ENCODE measurements at places on chromosomes 3 and 15.

DNA sequence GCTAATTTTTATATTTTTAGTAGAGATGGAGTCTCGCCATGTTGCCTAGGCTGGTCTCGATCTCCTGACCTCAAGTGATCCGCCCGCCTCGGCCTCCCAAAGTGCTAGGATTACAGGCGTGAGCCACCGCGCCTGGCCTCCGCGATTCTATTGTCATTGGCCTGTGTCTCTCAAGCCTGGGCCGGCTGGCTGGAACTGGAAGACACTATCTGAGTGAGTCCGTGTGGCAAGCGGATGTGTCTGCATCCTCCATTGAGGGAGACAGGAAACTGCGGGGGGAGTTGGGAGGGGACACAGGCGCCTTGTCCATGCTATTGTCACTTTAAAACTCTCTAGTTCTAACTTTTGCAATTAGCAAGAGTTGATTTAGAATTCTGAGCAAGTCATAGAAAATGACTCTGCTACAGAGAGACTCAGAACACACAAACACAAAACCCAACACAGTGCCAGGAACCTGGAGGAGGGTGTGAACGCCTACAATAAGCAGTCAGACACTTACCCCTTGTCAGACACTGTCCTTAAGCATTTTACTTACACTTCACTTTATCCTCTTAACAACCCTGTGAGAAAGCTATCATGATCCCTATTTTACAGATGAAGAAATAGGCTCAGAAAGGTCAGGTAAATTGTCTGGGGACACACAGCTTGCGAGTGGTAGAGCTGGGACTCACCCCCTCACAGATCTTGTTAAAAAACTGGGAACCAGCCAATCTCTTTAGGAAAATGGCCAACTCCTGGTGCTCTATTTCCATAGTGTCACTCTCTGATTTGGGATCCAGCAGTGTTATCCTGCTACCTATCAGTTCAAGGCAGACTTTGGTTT lies 38.7 kb downstream of the ANP32A start:
- no peak for DNase-seq

DNA sequence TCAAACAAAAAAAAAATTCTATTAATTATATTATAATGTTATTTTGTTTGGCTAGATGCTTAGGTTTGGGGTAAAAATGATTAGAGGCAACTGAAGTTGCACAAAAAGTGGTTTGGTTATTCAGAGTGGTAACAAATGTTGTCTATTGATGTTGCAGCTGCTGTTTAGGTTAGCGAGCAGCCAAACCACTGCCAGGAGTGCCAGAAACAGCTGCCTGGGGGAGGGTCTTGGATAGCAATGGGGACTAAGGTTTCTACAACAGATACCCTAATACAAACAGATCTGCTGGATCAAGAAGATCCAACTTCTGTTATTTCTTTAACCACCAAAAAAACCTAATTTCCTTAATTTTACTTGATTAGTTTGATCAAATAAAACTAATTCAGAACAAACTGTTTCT lies 26.6 kb downstream of the BTLA start:
- no peak for DNase-seq

GRCh38 chr3:114622001-114622400 lies 328.2 kb downstream of the TIGIT start:
- DNase-seq: no peak

DNA sequence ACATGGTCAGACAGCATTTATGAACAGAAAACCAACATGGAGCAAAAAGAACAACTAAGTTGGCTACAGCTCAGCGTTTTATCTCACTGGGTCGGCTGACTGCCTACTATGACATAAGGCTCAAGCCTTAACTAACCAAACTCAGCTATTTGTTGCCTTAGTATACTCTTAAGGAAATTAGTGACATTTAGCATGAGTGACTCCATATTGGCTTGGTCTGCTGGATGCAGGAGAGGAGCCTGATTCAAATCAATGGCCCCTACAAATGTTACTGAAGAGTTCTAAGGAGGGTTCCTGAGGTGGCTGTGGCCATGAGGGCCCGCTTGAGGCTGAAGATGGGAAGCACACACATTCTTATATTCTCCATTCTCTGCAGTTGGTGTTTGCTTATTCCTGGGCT lies 20.1 kb upstream of the ALDH1L1 start:
- no peak for DNase-seq

DNA sequence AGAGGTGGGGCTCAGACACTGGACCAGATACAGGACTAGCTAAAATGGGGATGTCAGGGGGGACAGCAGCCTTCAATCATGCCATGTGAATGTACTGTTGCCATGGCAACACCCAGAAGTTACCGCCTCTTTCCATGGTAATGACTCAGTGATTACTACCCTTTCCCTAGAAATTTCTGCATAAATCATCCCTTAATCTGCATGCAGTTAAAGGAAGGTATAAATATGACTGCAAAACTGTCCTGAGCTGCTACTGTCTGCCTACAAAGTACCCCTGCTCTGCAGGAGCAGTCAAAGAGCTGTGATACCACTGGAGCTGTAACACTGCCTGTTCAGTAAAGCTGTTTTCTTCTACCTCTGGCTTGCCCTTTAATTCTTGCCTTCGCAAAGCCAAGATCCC lies 168.2 kb downstream of the PEAK1 start:
- DNase-seq: no peak

DNA sequence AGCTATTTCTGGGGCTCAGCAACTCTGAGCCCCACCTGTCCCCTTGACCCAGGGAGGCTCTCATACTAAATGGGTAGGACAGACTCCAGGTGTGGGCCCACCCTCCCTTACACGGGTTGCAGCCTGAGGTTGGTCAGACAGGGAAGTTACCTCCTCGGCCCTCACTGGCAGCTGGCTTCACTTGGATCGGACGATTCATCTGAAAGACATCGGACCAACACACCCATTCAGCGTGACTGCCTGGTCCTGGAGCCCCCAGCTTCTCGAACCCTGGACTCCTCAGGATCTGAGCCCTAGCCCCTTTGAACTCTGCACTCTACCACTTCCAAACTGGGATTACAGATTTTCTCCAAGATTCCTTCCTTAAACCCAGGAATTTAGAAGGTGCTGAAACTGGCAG lies 15.4 kb downstream of the CELF6 start:
- DNase-seq: no peak

- no peak for DNase-seq
These were observed 28.6 kb downstream of the EHD4 start for GRCh38 chr15:41943543-41944312.

DNA sequence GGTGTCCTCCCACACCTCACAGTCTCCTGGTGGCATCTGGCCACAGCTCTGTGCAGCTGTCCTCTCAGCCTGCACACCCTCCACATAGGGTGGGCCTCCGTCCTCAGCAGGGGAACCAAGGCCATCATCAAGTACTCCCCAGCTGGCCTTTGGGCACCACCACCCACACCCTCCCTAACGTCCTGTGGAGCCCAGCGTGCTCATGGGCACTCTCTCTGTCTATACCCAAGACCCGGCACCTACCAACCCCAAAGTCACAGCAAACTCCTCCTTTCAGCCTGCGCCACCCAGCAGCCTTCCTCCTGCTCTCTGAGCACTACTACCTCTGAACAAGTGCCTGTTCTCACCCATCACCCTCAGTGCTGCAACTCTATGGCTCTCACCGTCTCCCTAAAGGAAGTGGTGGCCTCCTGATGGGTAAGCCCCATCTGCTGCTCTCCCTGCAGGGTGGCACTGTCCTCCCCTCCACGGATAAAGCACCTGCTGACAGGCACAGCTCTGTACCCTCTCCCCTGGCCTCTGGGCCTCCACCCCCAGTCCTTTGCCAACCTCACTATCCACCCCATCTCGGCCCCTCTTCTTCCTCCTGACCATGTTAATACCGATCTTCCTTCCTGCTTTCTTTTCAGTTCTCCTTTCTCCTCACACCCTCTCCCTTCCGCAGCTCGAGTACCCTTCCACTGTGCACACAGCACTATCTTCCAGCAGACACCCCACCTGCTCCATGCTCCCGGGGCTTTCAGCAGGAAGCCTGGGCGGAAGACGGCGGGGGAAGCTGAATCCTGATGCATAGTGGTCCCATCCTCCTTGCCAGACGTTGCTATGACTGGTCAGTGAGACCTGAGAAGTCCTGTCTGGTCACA lies 31.5 kb downstream of the SLC41A3 start:
- no peak for DNase-seq

DNA sequence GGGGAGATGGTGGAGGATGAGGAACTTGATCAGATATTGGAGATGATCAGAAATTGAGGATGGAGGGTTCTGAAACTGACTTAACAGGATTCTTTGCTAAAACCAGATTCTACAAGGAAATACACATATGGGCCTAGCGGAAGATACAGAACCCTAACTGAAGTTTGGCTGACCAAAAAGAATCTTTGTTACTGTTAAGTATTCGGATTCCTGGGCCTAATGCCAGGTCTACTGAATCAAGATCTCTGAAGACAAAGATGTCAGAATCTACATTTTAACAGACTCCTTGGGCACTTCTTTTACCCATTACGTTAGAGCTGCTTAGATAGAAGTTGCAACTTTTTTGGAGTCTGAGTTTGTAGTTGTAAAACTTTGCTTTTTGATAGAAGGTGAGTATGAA lies 137.7 kb downstream of the FNDC3B start:
- DNase-seq: no peak

- no peak for DNase-seq
These were observed 1303.3 kb downstream of the OTOL1 start for GRCh38 chr3:162799910-162800309.

GRCh38 chr3:122032531-122032930 lies 10.5 kb upstream of the ILDR1 start:
- DNase-seq: no peak

DNA sequence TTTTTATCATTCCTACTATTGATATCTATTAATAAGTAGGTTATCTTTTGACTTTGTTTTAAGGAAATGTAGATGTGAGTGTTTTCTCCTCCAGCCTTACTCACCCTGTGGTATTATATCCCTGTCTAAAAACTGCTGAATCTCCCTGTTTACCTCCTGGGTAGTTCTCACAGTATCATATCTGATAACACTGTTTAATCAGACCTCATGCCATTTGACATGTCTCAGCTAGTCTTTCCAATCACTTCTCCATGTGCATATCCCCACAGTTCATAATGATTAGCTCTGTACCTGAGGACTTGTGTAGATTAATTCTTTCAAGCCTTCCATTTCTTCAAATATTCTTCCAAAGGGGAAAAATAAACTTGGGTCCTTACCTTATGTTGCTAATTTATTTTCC lies 30.7 kb downstream of the DUOX2 start:
- DNase-seq: no peak

GRCh38 chr3:74921676-74922075 lies 307.2 kb upstream of the CNTN3 start:
- DNase-seq: no peak
